Esophagus squamous epithelium (tissue), 5 donors: ENCODE measurements at places on chromosomes 3 and 15. TPM values are rescaled to one million over a fixed set of nuclear protein-coding genes. Genes with fewer than 3 reads are reported as not detected.

CLPX gene
- total RNA-seq: 51.0 TPM

SLC24A5 gene
- not detected for total RNA-seq

WDR53 gene
- 12.6 TPM for total RNA-seq

PYGO1 gene
- 2.0 TPM for total RNA-seq

KIF15 gene
- 9.1 TPM for total RNA-seq

C3orf70 gene
- 8.6 TPM for total RNA-seq

RPS27L gene
- 49.2 TPM for total RNA-seq

TRIM71 gene
- not detected for total RNA-seq

REC114 gene
- not detected for total RNA-seq

DNA sequence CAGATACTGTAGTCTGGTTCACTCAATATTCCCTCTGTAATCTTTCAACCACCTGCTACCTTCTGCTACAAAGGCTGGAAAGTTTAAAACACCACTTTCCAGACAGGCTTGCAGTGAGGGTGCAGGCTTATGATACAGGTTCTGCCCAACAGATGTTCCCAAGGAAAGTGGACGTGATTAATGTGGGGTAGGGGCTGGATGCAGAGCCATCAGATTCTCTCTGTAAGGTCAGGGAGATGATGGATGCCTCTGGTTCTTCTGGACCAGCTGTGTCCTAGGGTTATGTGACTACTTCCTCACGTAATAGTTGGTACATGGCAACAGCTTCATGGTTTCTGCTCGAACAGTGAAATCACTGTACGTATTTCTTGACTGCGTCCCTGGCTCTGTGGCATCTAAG lies 11.1 kb downstream of the GPR176 start:
- no peak overlapping the region for H3K27ac ChIP-seq
- no peak for DNase-seq
- H3K4me3 ChIP-seq: no peak overlapping the region
- H3K36me3 ChIP-seq: no peaks in the 10 kb centered on the region

- no peaks in the 10 kb centered on the region for H3K36me3 ChIP-seq
- H3K4me1 ChIP-seq: no peaks in the 10 kb centered on the region
- no peaks in the 10 kb centered on the region for H3K27me3 ChIP-seq
- no peak overlapping the region for H3K4me3 ChIP-seq
- no peak for DNase-seq
Measured at GRCh38 chr15:94256511-94256910, 25.1 kb downstream of the MCTP2 start.

GRCh38 chr15:61501815-61502389 lies 272.8 kb upstream of the RORA start:
- H3K4me1 ChIP-seq: no peaks in the 10 kb centered on the region
- H3K27me3 ChIP-seq: no peaks in the 10 kb centered on the region
- H3K4me3 ChIP-seq: no peak overlapping the region
- no peak for DNase-seq

GRCh38 chr3:190031887-190032752 lies 88.6 kb downstream of the P3H2 start:
- no peaks in the 10 kb centered on the region for H3K27me3 ChIP-seq
- no peaks in the 10 kb centered on the region for H3K4me1 ChIP-seq
- H3K4me3 ChIP-seq: no peak overlapping the region
- no peak for DNase-seq

GRCh38 chr3:53531749-53532148 lies 37.3 kb downstream of the CACNA1D start:
- DNase-seq: no peak
- no peaks in the 10 kb centered on the region for H3K36me3 ChIP-seq
- H3K27me3 ChIP-seq: no peaks in the 10 kb centered on the region
- H3K4me1 ChIP-seq: no peaks in the 10 kb centered on the region
- H3K4me3 ChIP-seq: no peak overlapping the region
- no peak overlapping the region for H3K27ac ChIP-seq

DNA sequence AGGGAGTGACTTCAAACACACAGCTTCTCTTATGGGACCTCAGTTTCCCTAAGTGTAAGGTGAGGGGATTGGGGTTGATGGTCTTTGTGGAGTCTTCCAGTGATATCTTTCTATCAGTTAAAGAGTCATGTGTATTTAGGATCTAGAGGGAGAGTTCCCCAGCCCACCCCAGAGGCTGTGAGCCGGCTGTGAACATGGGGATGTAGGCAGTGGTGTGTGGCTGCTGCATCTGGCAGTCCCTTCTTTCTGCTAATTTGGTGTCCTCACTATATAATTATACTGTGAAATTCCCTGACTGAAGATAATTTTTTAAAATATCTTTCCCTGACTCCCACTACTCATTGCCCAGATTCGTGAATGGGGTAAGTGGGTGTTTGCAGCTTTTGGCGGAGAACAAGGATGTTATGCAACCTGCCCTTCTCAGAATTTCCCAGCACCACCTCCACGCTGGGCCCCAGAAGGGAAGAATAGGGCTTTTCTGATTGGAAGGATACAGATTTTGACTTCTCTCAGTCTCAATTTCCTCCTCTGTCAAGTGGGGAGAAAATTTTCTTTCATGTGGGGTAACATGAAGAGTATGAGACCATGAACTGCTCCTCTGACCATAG lies 79.0 kb upstream of the RASGRF1 start:
- H3K4me1 ChIP-seq: no peaks in the 10 kb centered on the region
- H3K27me3 ChIP-seq: peaks cover 60% of the 10 kb centered on the region
- no peak overlapping the region for H3K27ac ChIP-seq
- no peak overlapping the region for H3K4me3 ChIP-seq
- no peak for DNase-seq
- H3K36me3 ChIP-seq: no peaks in the 10 kb centered on the region

- no peak overlapping the region for H3K27ac ChIP-seq
- no peaks in the 10 kb centered on the region for H3K36me3 ChIP-seq
- no peak for DNase-seq
- no peaks in the 10 kb centered on the region for H3K27me3 ChIP-seq
Measured at GRCh38 chr3:95468331-95468730, 1346.1 kb upstream of the EPHA6 start.

DNA sequence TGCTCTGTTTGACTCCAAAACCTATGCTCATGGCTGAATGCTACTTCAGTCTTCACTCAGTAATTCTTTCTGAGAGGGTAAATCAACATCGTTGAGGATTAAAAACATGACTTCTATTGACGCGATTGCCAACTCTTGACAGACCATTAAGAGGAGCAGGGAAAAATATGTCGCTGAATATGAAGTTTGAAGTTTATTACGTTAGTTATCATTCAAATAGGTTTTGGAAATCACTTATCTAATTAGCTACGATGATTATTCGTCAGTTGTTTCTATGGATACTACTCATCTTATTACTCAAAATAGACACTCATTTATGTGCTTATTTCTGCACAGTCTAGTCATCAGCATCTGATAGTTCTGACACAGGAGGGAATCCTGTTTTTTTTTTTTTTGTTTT lies 279.2 kb upstream of the TBL1XR1 start:
- H3K4me1 ChIP-seq: peaks cover 17% of the 10 kb centered on the region
- peak overlapping the region; percentile 14 for H3K27ac ChIP-seq
- H3K27me3 ChIP-seq: no peaks in the 10 kb centered on the region

DNA sequence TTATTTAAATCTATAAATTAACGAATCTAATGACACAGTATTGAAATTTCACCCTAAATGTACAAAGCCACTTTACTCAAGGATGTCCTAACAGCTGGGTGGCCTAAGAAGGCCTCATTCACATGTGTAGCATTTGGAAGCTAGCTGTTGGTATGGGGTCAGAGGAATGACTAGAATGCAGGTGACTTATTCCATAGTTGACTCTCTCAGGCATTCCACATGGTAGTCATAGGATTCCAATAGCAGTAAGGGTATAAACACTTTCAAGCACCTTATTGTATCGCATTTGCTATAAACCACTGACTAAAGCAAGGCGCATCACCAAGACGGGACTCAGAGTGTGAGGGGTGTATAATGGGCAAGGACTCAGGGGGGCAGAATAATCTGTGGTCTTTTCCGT lies 294.8 kb upstream of the EPHA3 start:
- H3K27ac ChIP-seq: no peak overlapping the region
- H3K36me3 ChIP-seq: no peaks in the 10 kb centered on the region
- H3K27me3 ChIP-seq: no peaks in the 10 kb centered on the region
- no peak overlapping the region for H3K4me3 ChIP-seq

- no peak for DNase-seq
- H3K27me3 ChIP-seq: no peaks in the 10 kb centered on the region
- no peak overlapping the region for H3K4me3 ChIP-seq
- no peak overlapping the region for H3K27ac ChIP-seq
- H3K4me1 ChIP-seq: no peaks in the 10 kb centered on the region
Measured at GRCh38 chr3:144622845-144623244, 651.2 kb downstream of the DIPK2A start.

- no peaks in the 10 kb centered on the region for H3K36me3 ChIP-seq
- no peaks in the 10 kb centered on the region for H3K27me3 ChIP-seq
- DNase-seq: no peak
Measured at GRCh38 chr15:31343831-31344230, 17.2 kb downstream of the KLF13 start.

- no peaks in the 10 kb centered on the region for H3K27me3 ChIP-seq
- no peak for DNase-seq
- H3K36me3 ChIP-seq: no peaks in the 10 kb centered on the region
- no peak overlapping the region for H3K4me3 ChIP-seq
- H3K27ac ChIP-seq: no peak overlapping the region
Measured at GRCh38 chr3:161171639-161172552, 49.2 kb upstream of the NMD3 start.
